ENCODE measurements at places on chromosomes 16 and 17.

DNA sequence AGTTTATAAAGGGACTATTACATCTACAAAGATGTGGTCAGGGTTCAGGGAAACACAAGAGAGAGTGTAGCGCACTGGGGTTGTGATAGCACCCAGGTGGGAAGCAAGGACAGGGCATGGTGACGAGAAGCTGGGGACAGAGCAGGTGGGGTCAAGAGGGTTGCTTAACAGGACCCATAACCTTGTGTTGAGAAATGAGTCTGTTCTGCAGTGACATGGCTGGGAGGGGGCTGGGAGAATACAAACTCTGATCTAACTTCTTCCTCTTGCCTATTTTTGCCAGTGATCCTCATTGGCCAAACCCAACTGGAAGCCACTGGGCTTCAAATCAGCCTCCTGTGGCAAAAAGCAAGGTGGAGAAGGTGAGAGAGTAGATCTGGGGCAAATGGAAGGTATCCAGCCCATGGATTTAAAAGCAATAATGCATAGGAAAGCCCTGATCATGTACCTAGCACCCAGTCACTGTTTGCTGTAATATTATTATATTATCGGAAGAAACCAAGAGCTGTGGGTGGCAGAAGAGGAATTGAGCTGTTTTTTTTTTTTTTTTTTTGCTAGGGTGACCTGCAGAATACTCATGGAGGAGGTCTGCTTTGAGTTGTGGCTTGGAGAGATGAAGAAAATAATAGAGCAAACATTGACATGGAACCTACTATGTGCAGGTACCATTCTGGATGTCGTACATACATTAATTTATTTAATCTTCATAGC, 76.9 kb upstream of the ZFHX3 start:
- H3K36me3 ChIP-seq: no peaks in the 10 kb centered on the region
- H3K27me3 ChIP-seq: no peaks in the 10 kb centered on the region
- no peak overlapping the region for H3K27ac ChIP-seq
- H3K4me1 ChIP-seq: no peaks in the 10 kb centered on the region
- DNase-seq: no peak

DNA sequence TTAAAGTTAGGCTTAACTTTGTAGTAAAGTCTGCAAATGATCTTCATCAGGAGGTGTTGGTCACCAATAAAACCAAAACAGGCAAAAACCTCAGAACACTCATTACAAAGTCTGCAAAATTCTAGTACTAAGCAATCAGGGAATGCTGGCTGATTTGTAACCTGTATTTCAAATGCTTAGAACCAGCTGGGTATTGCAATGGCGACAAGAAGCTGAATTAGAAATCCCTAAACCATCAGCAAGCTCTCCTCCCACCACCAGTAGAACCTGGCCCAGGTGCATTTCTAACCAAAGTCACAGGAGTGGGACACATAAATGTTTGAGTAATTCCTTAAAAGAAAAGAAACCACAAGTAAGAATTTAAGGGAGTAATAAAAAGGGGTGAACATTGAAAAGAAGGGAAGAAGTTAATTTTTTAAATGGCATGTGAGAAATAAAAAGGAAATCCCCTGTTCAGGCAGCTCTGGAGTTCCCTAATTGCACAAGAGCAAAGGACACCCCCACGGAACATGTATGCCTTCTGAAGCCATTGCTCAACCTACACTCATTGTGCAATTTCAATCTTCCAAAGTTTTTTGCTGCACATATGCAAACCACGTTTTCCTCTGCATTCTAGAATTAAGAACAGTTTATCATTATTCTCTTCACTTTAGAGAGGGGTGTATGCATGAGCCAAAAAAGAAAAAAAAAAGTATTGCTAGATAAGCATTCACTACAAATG, 102.9 kb downstream of the HIC1 start:
- no peak overlapping the region for H3K4me3 ChIP-seq
- H3K27ac ChIP-seq: no peak overlapping the region
- H3K27me3 ChIP-seq: no peaks in the 10 kb centered on the region
- H3K4me1 ChIP-seq: no peaks in the 10 kb centered on the region
- peaks cover 22% of the 10 kb centered on the region for H3K36me3 ChIP-seq

DNA sequence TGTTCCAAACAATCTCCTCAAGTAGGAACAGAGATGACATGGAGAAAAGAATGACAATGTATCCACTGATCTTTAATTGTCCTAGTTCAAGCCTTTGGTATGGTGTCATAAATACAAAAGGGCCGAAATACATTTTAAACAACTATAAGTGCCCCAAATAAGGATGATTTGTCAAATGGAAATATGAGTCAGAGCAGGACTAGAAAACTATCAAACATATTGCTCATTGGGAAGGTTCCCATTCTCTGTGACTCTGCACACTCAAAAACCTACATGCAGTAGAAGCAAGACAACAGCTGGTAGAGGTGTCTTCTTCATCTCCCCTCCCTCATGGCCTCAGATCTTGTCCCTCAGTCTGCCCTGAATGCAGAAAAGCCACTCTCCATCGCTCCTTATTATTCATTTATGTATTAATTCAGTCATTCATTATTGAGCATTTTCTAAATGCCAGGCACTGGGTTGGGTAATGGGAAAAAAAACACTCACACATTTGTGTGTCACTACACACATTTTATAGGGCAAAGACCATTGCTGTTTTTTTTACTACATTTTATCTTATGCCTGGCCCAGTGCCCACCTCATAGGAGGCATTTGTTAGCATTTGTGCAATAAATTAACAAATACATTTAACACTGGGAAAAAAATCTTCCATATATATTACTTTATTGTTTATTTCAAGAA, 10.1 kb downstream of the CA10 start:
- no peaks in the 10 kb centered on the region for H3K36me3 ChIP-seq
- no peak overlapping the region for H3K4me3 ChIP-seq
- no peaks in the 10 kb centered on the region for H3K27me3 ChIP-seq
- no peaks in the 10 kb centered on the region for H3K4me1 ChIP-seq
- DNase-seq: no peak

DNA sequence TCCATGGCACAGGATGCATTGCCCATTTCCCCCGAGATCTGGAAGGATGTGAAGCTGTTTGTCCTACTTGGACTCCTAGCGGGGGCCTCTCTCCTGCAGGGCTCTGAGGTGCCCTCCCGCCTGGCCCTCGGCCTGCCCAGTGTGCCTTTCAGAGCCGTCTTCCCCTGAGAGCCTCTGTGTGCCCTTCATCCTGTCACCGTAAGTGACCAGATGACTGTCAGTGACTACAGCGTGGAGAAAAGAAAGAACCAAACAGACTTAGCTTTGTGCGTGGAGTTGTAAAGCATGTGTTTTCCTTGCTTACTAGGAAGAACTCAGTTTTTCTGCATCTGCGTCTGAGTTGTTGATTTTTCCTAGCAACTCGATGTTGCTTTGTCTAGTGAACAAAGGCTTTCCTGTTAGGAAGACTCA, 56.1 kb downstream of the BANP start:
- H3K27me3 ChIP-seq: no peaks in the 10 kb centered on the region
- DNase-seq: no peak

GRCh38 chr17:8142158-8142886, 9.9 kb downstream of the PER1 start:
- H3K4me1 ChIP-seq: peaks cover 2% of the 10 kb centered on the region
- H3K4me3 ChIP-seq: no peak overlapping the region
- no peak for DNase-seq
- H3K36me3 ChIP-seq: peaks cover 81% of the 10 kb centered on the region
- no peak overlapping the region for H3K27ac ChIP-seq

GRCh38 chr17:45688820-45689219, 95.3 kb upstream of the CRHR1 start:
- DNase-seq: no peak
- no peaks in the 10 kb centered on the region for H3K36me3 ChIP-seq
- H3K27me3 ChIP-seq: no peaks in the 10 kb centered on the region
- H3K4me1 ChIP-seq: no peaks in the 10 kb centered on the region
- H3K27ac ChIP-seq: no peak overlapping the region

- no peaks in the 10 kb centered on the region for H3K27me3 ChIP-seq
- DNase-seq: no peak
- H3K36me3 ChIP-seq: no peaks in the 10 kb centered on the region
- H3K4me1 ChIP-seq: peaks cover 12% of the 10 kb centered on the region
Observed at GRCh38 chr16:53515259-53515658, 12.2 kb upstream of the AKTIP start.

DNA sequence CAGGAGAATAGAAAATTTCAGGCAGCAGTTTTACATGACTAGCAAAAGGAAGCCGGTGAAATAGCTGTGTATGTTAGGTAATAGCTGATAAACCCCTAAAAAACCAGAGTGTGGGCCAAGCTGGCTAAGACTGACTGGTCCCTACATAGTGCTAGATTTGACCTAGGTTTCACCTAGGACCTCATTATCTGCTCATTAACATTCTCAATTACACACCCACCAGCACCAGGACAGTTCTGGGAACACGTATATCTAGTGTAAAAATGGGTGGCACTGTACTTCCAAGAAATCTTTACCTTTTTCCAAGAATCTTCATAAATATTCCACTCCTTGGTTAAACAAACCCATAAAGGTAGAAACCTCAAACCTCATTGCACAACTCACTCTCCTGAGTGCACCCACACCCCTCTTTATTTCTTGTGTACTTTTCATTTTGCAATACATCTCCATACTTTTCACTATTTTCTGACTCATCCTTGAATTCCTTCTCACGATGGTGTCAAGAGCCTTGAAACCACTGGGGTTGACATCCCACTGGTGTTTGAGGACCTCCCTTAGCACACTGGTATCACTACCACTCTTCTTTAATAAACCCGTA, 262.7 kb upstream of the KCNJ16 start:
- H3K4me1 ChIP-seq: no peaks in the 10 kb centered on the region
- DNase-seq: no peak
- no peak overlapping the region for H3K4me3 ChIP-seq

DNA sequence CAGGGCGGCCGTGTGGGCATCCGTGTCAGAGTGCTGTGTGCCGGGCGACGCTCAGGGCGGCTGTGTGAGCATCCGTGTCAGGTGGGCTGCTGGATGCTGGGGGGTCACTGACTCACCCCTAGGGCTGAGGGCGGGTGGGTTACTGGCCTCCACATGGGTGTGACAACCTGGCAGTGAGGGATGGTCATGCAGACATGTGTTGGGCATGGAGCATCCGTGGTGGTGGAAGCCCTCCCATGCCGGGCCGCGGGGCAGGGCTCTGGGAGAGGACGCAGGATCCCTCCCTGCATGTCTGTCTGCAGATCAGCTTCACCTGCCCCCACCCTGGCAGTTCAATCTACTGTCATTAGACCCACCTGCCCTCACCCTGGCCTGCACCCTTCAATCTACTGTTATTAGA, 56.3 kb downstream of the METRNL start:
- H3K27ac ChIP-seq: no peak overlapping the region
- H3K4me1 ChIP-seq: no peaks in the 10 kb centered on the region
- no peak overlapping the region for H3K4me3 ChIP-seq
- H3K36me3 ChIP-seq: no peaks in the 10 kb centered on the region
- DNase-seq: no peak
- no peaks in the 10 kb centered on the region for H3K27me3 ChIP-seq

GRCh38 chr17:29136998-29137730, 43.0 kb downstream of the MYO18A start:
- H3K36me3 ChIP-seq: no peaks in the 10 kb centered on the region
- no peaks in the 10 kb centered on the region for H3K27me3 ChIP-seq
- H3K4me1 ChIP-seq: peaks cover 17% of the 10 kb centered on the region
- no peak overlapping the region for H3K27ac ChIP-seq
- DNase-seq: no peak

DNA sequence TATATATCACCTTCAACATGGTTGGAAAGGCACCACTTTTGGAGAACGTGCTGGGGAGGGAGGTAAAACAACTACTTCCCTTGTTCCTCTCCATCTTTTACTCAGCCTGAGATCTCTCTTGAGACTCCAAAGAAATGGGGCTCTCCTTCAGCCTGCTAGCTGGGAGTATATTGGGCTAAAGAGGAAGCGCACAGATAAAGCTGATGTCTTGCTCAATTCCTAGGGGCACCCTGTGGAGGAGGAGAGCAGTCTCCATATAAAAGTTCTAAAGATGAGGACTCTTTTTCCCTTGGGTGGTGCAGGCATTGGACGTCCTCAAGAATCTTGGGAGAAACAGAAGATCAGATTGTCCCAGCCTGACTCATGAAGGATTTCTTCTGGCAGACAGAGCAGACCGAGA, 4.6 kb upstream of the ETV4 start:
- no peaks in the 10 kb centered on the region for H3K36me3 ChIP-seq
- H3K4me3 ChIP-seq: no peak overlapping the region
- no peaks in the 10 kb centered on the region for H3K27me3 ChIP-seq
- H3K4me1 ChIP-seq: peaks cover 7% of the 10 kb centered on the region

- no peaks in the 10 kb centered on the region for H3K4me1 ChIP-seq
- no peaks in the 10 kb centered on the region for H3K27me3 ChIP-seq
- peak; percentile 61 for DNase-seq
- no peak overlapping the region for H3K27ac ChIP-seq
- H3K4me3 ChIP-seq: no peak overlapping the region
- no peaks in the 10 kb centered on the region for H3K36me3 ChIP-seq
Observed at GRCh38 chr17:75430159-75430974, 24.9 kb upstream of the GRB2 start.

Measured in Peyer's patch (tissue), 4 donors.